ENCODE measurements at places on chromosomes 5 and 9. TPM values are rescaled to one million over a fixed set of nuclear protein-coding genes. Genes with fewer than 3 reads are reported as not detected.

IL4 gene
- total RNA-seq, result not detected

SLC46A2 gene
- total RNA-seq, result not detected

TRAF1 gene
- 1.3 TPM for total RNA-seq

PLPP7 gene
- total RNA-seq, result 0.65 TPM

CACFD1 gene
- total RNA-seq, result 3.0 TPM

TMEFF1 gene
- 6.2 TPM for total RNA-seq

NIM1K gene
- not detected for total RNA-seq

TRIP13 gene
- 77.8 TPM for total RNA-seq

ADAMTS2 gene
- total RNA-seq, result 0.50 TPM

ZNF367 gene
- total RNA-seq, result 13.8 TPM

SNCB gene
- total RNA-seq, result 0.27 TPM

PDGFRB gene
- total RNA-seq, result 1.6 TPM

DMRT3 gene
- not detected for total RNA-seq

ANKRA2 gene
- total RNA-seq, result 12.1 TPM

CYSRT1 gene
- 0.29 TPM for total RNA-seq

OTP gene
- total RNA-seq, result not detected

NME5 gene
- total RNA-seq, result 1.1 TPM

SLC6A7 gene
- not detected for total RNA-seq

PCDHGB3 gene
- total RNA-seq, result 2.9 TPM

PDE6A gene
- total RNA-seq, result not detected

CDH9 gene
- total RNA-seq, result not detected

PCDHAC2 gene
- total RNA-seq, result 1.8 TPM

GDNF gene
- total RNA-seq, result not detected

CRHBP gene
- not detected for total RNA-seq

IFNK gene
- not detected for total RNA-seq

APBB3 gene
- 6.1 TPM for total RNA-seq

FEM1C gene
- total RNA-seq, result 29.9 TPM

KDM3B gene
- 69.0 TPM for total RNA-seq

NOXA1 gene
- 0.29 TPM for total RNA-seq

ZNF354C gene
- 9.8 TPM for total RNA-seq

PRKACG gene
- not detected for total RNA-seq

CRAT gene
- total RNA-seq, result 27.7 TPM

SKP2 gene
- total RNA-seq, result 52.9 TPM

IL9 gene
- total RNA-seq, result not detected

PTGDS gene
- total RNA-seq, result not detected

PCDHB12 gene
- 0.07 TPM for total RNA-seq

BARHL1 gene
- not detected for total RNA-seq

LMBRD2 gene
- 12.3 TPM for total RNA-seq

PRRX2 gene
- total RNA-seq, result not detected

OR1Q1 gene
- not detected for total RNA-seq

SLC1A3 gene
- total RNA-seq, result not detected

TSSK1B gene
- not detected for total RNA-seq

SLC31A1 gene
- total RNA-seq, result 22.2 TPM

CCDC180 gene
- 0.79 TPM for total RNA-seq

DIPK1B gene
- total RNA-seq, result 121 TPM

TMC1 gene
- total RNA-seq, result 2.2 TPM

LCN15 gene
- not detected for total RNA-seq
